ENCODE measurements at places on chromosomes 1 and 21. TPM values are rescaled to one million over a fixed set of nuclear protein-coding genes. Genes with fewer than 3 reads are reported as not detected.
A peak's percentile ranks its signal among the peaks of the same experiment; 100 is the strongest.

DNA sequence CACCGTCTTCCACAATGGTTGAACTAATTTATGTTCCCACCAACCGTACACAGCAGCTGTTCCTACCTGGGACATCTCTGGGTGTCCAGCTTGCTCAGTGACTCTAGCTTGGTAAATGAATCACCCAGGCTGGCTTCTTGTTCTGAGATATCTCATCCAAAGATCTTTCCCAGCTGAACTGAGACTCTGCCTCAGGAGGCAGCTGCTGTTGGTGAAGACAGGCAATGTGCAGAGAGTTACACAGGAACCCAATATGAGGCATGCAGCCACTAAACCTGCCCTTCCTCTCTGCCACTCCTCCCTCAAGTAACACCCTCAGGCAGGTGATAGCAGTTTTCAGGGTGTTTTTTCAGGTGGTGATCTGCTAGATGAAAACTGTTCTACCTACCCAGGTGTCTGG is 14.0 kb upstream of the FOXO6 start:
- DNase-seq = no peak

- DNase-seq = no peak
Observed at GRCh38 chr1:227765261-227766014, 30.2 kb downstream of the SNAP47 start.

GRCh38 chr1:24964811-24965570 is 34.9 kb upstream of the RUNX3 start:
- DNase-seq = no peak

DNA sequence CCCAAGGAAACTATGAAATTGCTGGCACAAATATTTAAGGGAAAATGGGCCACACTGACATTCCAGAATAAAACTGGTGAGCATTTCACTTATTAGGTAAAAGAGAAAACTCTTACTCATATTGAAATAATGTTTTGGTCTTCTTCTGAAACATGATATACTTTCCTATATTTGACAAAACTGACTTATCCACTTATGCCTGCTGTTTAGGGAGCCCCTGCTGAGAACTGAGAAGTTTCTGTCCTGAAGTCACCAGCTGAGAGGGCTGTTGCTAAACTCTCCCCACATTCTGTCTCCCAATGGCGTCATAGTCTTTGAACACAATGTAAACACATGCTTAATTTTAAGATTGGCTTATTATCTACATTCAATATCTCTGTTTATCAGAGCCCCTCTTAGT is 46.8 kb upstream of the ZC3H11B start:
- DNase-seq = no peak

The TNFRSF4 gene
- polyA plus RNA-seq = 1.0 TPM

The GORAB gene
- polyA plus RNA-seq = 25.5 TPM

- no peak for DNase-seq
Observed at GRCh38 chr1:17348593-17349234, 23.3 kb upstream of the PADI6 start.

GRCh38 chr1:237249120-237249519 is 207.1 kb downstream of the RYR2 start:
- DNase-seq = no peak

The FCRLA gene
- not detected for polyA plus RNA-seq

The C1orf94 gene
- polyA plus RNA-seq = not detected

GRCh38 chr1:23624440-23624839 is 65.1 kb upstream of the ID3 start:
- DNase-seq = no peak

- DNase-seq = no peak
Observed at GRCh38 chr21:42443181-42443785, 39.6 kb downstream of the UBASH3A start.

- DNase-seq = no peak
Observed at GRCh38 chr1:172136925-172137324, 283.6 kb upstream of the C1orf105 start.

- no peak for DNase-seq
Observed at GRCh38 chr1:100773444-100773843, 53.9 kb downstream of the VCAM1 start.

GRCh38 chr1:39685071-39685470 is 6.2 kb downstream of the HPCAL4 start:
- no peak for DNase-seq

DNA sequence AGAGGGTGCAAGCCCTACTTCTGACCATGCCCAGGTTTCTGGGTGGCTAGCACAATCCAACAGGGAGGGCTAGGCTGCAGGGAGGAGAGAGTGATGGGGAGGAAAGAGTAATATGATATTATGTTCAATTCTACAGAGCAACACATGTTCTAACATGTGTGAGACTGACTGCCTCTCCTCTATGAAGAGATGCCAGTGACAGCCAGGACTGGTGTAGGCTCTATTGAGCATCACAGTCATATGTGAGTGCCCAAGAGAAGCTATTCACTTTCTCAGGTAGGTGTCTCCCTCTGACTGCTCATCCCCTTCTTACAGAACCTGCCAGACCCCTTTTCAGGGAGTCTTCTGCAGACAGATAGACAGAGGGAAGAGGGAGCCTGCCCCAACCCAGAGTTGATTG is 446.1 kb downstream of the SIPA1L2 start:
- DNase-seq = no peak

GRCh38 chr1:223716302-223716862 is 4.0 kb downstream of the CAPN2 start:
- DNase-seq = no peak

DNA sequence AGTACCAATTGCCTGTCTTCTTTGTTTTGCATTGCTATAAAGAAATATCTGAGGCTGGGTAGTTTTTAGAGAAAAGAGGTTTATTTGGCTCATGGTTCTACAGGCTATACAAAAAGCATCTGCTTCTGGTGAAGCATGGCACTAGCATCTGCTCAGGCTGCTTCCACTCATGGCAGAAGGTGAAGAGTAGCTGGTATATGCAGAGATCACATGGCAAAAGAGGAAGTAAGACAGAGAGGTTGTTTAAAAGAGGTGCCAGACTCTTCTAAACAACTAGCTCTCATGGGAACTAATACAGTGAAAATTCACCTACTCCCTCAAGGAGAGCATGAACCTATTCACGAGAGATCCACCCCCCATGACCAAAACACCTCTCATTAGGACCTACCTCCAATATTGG is 56.7 kb upstream of the GUCA2B start:
- no peak for DNase-seq

GRCh38 chr1:83900524-83900923 is 98.4 kb downstream of the TTLL7 start:
- no peak for DNase-seq

The SYCP1 gene
- polyA plus RNA-seq = 0.90 TPM

DNA sequence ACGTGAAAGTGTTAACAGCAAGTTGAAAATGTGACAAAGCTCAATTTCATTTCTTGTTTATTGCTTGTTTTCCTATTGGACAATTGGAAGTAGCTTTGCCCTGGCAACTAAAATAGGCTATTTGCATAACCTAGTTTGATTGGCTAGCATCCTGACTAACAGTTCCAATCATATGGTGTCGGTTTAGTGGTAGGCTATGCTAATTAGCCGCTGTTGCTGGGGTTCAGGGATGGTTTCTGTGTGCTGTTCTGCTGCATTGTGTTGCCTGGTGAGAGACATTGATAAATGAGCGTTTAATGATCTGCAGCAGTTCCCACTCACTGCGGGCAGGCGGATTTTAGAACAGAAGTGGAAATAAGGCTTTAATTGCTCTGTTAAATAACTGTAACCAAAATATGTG is 68.5 kb downstream of the DYRK1A start:
- DNase-seq = peak; percentile 91

DNA sequence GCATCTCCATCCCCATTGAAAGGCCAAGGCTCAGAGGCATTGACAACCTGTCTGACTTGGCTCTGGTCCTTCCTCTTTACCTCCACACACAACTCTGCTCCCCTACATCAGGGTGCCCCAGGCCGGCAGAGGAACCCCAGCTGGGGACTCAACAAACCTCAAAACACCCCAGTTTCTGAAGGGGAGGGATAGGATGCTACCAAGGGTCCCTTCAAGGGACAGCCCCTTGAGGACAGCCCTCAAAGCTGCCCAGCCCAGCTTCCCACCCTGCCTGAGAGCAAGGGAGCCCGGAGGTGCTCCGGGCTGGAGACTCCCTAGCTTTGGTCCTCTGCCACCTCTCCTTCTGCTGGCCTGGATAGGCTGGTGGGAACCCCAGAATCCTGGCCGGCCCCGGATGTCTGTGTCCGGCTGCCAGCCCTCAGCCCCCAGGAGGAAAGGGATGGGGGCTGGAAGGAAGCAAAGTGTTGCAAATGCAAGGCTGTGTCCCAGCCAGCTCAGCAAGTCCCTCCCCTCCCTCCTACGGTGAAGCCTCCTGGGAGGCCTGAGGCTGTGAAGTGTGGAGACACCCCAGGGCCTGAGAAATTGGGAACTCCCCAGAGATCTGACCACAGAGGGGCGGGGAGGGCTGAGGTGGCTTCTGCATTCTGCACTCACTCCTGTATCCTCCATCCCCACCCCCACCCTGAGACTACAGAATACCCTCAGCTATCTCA is 1.1 kb upstream of the MARCKSL1 start:
- DNase-seq = no peak

- no peak for DNase-seq
Observed at GRCh38 chr1:204335085-204335484, 24.6 kb downstream of the PLEKHA6 start.

The OR2L2 gene
- 0.13 TPM for polyA plus RNA-seq

DNA sequence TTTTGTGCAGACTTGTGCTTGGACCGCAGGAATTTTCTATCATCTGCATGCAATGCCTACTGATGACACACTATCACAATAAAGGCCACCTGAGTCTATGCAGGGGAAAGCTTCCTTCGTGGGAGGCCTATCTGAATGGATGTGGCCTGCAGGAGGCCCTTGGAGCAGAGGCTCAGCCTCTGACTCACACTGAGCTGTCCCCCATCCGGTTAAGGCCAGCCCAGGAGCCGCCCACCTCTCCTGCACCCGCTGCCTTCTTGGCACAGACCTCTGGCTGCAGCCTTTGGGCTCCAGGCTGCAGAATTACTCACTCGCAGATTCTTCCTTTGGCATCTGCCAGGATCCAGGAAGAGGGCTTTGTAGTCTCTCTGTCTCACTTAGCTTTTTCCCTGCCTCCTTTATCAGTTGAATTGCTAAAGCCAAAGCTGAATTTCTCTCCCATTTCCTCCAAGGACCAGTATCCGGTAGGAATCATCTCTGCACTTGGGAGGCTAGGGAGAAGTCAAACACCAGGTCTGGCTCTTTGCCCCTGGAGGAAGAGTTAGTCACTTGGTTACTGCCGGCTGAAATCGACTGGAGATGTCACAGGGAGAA is 65.1 kb upstream of the JUN start:
- no peak for DNase-seq

The TMEM82 gene
- polyA plus RNA-seq = 3.2 TPM

The SERPINC1 gene
- 0.28 TPM for polyA plus RNA-seq

DNA sequence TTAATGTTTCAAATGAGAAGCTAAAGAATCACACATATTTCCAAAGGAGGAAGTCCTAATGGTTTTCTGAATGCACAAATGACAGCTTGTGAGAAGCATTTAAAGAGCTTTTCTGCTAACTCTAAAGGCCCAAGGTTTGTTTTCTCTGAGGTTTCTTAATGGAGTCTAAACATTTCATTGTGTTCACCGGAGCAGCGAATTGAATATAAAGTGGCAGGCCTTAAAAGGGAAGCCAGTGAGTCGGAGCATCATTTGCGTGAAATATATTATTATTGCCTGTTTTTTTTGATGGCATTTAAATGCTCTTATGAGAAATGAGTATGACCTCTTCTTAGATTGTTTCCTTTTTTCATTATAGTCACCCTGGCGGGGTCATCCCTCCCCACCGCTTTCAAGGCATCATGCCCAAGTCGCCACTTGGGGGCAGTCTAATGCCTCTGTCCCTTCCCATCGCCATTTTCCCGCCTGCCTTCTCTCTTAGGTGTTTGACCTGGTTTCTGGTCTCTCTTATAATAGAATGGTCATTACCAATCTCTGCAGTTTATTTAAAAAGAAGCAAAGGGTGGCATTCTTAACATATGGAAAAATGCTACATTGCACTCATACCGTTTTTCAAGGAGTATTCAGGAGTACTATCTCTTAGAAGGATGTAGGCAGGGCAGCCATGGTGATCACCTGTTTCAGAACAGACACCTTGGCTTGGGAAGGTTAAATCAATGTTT is 25.3 kb upstream of the OVAAL start:
- DNase-seq = peak; percentile 65

The COL24A1 gene
- polyA plus RNA-seq = 1.8 TPM

DNA sequence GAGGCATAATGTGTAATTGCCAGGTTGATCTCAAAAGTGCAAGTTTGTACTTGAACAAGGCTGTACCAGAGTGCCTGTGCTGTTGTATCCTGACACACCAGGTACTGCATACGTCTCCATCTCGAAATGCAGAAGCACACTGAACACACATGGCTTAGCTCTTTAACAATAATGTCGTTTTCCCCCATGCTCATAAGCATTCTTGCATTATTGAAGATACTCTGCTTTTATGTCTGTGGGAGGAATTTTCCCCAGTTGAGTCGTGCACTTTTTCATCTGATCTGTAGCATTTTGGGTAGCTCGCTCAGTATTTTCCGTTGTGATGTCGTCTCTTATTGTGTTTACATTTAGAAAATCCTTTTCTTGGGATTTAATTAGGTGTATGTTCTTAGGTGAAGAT is 98.7 kb downstream of the PCBP3 start:
- no peak for DNase-seq

GRCh38 chr1:47230692-47231300 is 1.2 kb downstream of the TAL1 start:
- DNase-seq = no peak

GRCh38 chr1:232108598-232108997 is 482.0 kb downstream of the DISC1 start:
- no peak for DNase-seq

The TNFRSF18 gene
- 0.38 TPM for polyA plus RNA-seq

- DNase-seq = peak; percentile 17
Observed at GRCh38 chr1:79657951-79658658, 651.6 kb upstream of the ADGRL4 start.

GRCh38 chr1:245279346-245279745 is 124.6 kb downstream of the KIF26B start:
- DNase-seq = no peak

- no peak for DNase-seq
Observed at GRCh38 chr21:38544661-38545060, 46.4 kb upstream of the ERG start.

DNA sequence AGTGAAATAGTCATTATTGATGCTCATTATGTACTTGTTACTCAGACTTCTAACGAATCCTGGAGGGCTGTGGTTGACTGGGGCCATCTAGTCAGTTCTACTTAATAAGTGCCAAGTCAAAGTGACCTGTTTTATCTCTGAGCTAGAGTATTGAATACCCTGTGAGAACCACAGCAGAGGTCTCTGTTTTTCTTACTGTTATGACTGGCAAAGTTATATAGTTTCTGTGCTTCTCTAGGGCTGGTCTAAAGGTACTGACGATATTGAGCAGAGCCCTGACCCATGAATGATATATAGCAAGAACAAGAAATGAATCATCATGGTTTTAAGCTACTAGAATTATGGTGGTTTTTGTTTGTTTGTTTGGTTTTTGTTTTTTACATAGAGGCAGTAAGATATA is 555.8 kb downstream of the PLA2G4A start:
- DNase-seq = no peak

DNA sequence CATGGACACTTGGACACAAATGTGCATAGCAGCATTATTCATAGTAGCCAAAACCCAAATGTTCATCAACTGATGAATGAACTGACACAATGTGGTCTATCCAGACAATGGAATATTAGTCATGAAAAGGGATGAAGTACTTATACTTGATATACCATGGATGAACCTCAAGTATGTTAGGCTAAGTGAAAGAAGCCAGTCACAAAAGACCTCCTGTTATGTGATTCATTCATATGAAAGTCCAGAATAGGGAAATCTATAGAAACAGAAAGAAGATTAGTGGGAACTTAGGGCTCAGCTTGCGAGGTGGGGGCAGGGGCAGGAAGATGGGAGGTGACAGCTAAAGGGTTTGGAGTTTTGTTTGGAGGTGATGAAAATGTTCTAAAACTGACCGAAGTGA is 7.4 kb downstream of the KCNE1 start:
- DNase-seq = no peak

The LCE1C gene
- polyA plus RNA-seq = not detected

The MASP2 gene
- polyA plus RNA-seq = 12.8 TPM

The DTL gene
- 24.5 TPM for polyA plus RNA-seq
